ENCODE measurements at places on chromosomes 12 and 14.
A peak's percentile ranks its signal among the peaks of the same experiment; 100 is the strongest.

DNA sequence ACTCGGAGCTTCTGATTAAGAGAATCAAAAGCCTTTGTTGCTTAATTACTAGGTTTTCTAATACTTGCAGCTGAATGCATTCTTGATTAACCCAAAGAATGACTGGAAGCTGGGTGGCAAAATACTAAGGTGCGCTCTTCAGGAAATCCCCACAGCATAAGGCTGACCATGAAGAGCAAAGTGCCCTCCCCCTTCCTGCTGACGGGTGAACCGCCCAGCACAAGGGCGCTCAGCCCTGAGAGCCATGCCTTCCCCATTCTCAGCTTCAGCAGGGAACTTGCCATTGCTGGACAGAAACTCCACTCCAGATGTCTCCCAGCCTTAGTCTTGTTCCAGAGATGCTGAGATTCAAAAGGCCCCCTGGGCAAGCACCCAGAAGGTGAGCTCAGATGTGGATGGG is 27.2 kb upstream of the FBRSL1 start:
- no peak for DNase-seq

DNA sequence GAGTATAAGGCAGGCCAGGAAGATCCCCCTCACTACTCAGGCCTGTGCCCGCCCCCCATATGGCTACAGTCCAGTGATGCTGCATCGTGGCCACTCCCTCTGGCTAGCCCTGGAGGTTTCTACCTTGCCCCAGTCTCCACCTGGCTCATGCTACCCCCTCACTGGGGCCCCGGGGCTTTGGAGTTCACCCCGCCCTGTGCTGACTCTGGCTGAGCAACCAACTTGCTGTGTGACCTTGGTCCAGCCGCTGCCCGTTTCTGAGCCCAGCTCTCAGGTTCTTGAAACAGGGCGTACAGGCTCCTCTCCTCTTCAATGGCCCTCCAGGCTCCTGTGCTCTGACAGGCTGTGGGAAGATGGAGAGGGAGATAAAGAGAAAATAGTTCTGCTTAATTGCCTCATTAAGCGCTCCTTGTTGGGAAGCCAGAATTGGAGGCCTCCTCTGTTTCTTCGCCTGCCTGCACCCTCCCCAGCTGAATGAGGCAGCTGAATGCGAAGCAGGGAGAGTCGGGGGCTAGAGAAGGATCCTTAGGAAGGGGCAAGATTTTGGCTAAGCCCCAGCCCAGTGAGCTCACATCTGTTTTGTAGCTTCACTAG is 138.2 kb upstream of the NCOR2 start:
- no peak for DNase-seq

GRCh38 chr12:131583090-131583712 is 127.7 kb upstream of the SFSWAP start:
- no peak for DNase-seq

- no peak for DNase-seq
Measured at GRCh38 chr12:44403185-44403584, 472.9 kb downstream of the NELL2 start.

- no peak for DNase-seq
Measured at GRCh38 chr12:55780685-55781084, 36.8 kb downstream of the SARNP start.

- DNase-seq = no peak
Measured at GRCh38 chr12:3436461-3437065, 54.4 kb upstream of the PRMT8 start.

DNA sequence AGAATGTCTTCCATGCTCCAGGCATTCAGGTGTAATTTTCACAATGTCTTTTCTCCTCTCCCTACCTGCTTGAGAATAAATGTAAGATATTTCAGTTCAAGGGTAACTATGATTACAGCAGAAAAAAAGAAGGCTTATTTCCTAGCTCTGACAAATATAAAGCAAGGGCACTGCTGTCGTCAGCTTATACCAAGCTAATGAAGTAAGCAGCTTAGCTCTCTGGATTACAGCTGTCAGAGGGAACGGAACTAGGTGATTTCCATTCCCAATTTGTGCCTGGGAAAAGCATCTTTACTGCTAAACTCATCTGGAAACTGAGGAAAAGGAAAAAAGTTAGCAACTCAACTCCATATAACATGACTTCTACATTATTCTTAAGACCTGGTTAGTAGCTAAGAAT is 56.5 kb downstream of the ZFYVE26 start:
- no peak for DNase-seq

- no peak for DNase-seq
Measured at GRCh38 chr12:53174881-53175491, 5.5 kb upstream of the ZNF740 start.

- DNase-seq = no peak
Measured at GRCh38 chr14:54653712-54654469, 87.0 kb downstream of the SAMD4A start.

DNA sequence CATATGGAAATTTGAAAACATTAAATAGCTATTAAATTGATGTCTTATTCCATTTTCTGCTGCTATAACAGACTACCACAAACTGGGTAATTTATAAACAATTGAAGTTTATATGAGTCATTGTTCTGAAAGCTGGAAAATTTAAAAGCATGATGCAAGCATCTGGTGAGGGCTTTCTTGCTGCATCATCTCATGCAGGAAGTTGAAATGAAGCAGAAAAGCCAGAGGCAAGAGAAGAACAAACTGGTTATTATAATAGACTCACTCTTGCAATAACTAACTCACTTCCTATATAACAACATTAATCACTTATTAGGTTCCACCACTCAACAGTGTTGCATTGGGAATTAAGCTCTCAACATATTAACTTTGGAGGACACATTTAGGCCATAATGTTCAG is 1277.4 kb downstream of the LRFN5 start:
- peak; percentile 81 for DNase-seq

DNA sequence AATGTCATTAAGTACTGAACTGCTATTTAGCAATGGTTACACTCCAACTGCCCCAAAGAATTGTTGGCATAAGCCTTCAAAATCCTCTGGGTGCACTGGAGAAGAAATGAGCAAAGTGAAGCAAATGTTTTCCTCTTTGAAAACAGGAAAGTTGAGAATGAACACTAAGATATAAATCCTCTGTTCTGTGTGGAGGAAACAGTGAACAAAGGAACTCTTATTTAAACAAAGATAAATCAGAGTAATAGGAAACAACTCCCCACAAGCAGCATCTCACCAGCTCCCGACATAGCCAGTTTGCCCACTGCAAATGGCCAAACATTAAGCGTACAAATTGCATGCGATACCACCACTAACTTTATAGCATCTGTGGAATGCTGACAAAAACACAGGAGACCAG is 54.0 kb downstream of the BCAT1 start:
- DNase-seq = no peak

DNA sequence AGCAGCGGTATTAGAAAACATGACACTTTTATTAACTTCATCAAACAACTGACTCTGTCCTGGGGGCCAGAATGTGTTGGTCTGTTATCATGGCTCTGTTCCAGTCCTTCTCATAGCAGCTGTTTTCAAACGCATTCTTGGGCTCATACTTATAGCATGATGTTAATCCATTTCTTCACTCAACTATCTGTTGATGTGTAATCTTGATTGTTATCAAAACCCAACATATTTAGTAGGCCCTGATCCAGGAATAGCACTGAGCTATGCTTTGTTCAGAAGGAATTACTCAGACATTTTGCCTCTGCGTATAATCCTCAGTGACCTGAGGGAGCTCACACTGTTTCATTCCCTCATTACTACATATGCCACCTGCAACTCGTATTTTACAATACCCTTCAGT is 315.9 kb downstream of the BMP4 start:
- no peak for DNase-seq

DNA sequence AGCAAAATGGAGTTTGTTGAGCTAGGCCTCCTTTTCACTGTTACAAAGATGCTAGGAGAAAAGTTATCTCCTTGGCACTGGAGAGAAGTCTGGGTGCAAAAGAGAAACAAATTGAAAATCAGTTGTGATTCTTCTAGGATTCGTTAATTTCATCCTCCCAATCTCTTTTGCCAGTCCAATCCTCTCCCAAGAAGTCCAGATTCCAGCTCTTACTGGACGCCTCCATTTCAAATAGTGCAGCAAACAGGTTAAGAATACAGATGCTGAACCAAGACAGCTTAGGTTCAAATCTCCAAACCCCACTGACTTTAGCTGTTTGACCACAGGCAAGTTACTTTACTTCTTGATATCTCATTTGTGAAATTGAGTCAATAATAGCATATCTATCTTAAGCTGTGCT is 34.0 kb upstream of the CAPRIN2 start:
- DNase-seq = no peak

GRCh38 chr12:114938487-114939210 is 254.7 kb upstream of the TBX3 start:
- no peak for DNase-seq

- DNase-seq = no peak
Measured at GRCh38 chr12:591167-592023, 71.8 kb downstream of the NINJ2 start.

- peak; percentile 93 for DNase-seq
Measured at GRCh38 chr12:15629108-15629507, 160.1 kb downstream of the EPS8 start.

DNA sequence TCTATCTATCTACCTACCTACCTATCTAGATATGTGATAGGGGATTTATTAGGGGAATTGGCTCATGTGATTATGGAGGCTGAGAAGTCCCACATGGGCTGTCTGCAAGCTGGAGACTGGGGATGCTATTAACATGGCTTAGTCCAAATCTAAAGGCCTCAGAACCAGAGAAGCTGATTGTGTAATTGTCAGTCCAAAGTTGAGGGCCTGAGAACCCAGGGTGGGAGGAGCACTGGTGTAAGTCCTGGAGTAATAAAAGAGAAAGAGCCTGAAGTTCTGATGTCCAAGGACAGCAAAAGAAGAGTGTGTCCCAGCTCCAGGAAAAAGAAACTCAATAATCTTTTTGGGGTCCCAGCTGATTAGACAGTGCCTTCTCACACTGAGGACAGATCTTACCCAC is 98.5 kb upstream of the SEL1L start:
- no peak for DNase-seq

DNA sequence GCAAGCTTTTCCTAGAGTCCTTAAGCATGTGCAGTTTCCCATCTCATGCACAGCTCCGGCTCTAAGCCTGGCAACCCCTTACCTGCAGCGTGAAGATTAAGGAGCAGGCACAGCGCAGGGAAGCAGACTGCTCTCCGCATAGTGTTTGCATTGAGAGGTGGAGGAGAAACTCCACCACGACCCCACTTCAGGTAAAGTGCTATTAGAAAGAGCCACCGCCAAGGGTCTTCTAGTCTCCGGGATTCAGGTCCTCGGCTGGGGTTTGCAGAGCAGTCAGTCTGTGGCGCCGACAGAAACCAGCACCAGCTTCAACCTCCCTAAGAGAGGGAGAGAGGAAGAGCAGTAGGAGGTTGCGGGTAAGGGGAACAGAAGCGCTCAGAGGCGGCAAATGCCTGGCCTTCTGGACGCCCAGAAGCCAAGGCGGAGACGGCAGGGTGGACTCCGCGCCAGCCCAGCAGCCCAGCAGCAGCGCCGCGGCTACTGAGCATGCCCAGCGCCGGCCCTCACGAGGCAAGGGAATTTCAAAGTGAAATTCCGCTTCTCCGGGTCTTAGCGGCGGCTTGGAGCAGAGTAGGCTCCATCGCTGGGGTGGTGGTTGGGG is at the start of gene PTPRR:
PTPRR (minus strand) TSS at position 488 of the 601 bp plus-strand sequence; CDS start at position 140, 348 bp downstream.
- no peak for DNase-seq

DNA sequence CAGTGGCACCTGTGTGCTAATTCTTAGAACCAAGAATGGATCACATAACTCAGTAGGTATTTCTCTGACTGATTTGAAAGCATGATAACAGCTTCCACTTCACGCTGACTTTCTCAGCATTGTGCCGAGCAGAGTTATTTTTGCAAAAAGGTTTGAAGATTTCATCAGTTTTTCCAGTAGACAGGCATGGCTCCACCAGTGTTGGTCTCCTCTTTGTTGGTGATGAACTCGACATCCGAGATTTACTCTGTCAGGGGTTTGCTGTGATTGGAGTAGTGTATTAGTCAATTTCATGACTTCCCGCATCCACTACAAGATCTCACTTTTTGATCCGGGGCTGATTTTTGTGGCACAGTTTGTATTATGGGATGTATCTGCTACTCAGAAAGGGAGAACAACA is 85.3 kb downstream of the PRKCH start:
- no peak for DNase-seq

GRCh38 chr14:63510538-63510937 is 32.6 kb downstream of the PPP2R5E start:
- no peak for DNase-seq

DNA sequence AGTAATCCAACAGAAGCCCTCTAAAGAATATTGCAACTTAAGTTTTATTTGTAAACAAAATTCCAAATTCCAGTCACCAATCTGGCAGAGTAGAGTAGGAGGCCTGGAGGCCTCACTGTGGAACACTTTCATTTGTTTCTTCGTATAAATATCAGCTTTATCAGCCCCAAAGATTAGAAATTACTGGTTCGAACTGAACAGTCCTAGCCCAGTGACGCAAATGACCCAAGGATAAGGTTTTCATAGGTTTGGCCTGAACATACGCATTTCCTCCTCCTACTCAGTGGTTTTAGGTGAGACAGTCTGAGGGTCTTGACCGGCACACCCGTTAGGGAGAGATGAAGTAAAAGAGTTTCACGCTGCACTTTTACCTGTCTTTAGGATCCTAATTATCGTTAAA is 1.7 kb downstream of the CDC42BPB start:
- DNase-seq = no peak

DNA sequence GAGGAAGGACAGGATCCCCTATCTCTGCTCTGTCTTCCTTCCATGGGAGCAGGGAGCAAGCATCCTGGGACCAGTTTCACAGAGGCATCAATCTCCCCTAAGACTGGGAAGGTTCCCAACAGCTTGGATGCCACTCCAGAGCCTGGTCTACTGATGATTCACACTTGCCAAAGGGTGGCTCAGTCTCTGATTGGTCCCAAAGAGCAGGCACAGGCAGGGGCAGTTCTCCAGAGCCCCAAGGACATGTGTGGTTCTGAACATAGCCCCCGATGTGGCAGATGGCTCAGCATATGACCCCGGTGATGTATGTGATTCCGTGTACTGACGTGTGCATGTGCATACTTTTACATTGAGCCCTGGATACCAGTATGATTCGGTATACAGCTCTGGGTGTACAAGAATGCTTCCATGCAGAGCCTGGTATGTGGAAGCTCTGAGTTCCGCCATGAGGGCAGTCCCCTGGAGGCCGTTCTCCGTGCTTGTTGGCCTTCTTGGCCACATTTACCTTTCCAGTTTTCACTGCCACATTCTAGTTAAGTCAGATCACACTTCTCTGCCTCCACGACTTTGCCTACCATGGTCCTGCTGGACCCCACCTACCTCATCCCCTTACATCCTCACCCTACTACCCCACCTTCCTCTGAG is 21.2 kb downstream of the ITGA7 start:
- DNase-seq = no peak

GRCh38 chr12:9081667-9082427 is 33.9 kb downstream of the A2M start:
- no peak for DNase-seq

Measured in epithelial cell of proximal tubule (primary cell).